Sigmoid colon (tissue), 7 donors: ENCODE measurements at places on chromosomes 2 and 18. TPM values are rescaled to one million over a fixed set of nuclear protein-coding genes. Genes with fewer than 3 reads are reported as not detected.
A peak's percentile ranks its signal among the peaks of the same experiment; 100 is the strongest.

GRCh38 chr2:150911766-150912280, 349.8 kb downstream of the RBM43 start:
- DNase-seq, result peak; percentile 90

- no peak for DNase-seq
These were observed 17.0 kb upstream of the TTN start for GRCh38 chr2:178824181-178824580.

CROCC2 gene
- not detected for total RNA-seq

ADAM23 gene
- total RNA-seq, result 0.99 TPM
